ENCODE measurements at places on chromosomes 5 and 9.

GRCh38 chr9:137303893-137304382 lies 1.9 kb upstream of the NRARP start:
- no peak for DNase-seq

GRCh38 chr5:89418407-89419085 lies 535.6 kb upstream of the MEF2C start:
- no peak for DNase-seq

DNA sequence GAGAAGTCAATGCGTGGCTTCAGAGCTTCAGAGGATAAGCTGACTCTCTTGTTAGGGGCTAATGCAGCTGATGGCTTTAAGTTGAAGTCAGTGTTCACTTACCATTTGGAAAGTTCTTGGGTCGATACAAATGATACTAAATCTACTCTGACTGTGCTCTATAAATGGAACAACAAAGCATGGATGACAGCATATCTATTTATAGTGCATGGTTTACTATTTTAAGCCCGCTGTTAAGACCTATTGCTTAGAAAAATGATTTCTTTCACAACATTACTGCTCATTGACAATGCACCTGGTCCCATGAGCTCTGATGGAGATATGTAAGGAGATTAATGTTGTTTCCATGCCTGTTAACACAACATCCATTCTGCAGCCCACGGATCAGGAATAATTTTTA lies 435.7 kb downstream of the MAT2B start:
- DNase-seq, result no peak

- DNase-seq, result no peak
Measured at GRCh38 chr9:27673641-27674040, 100.4 kb upstream of the C9orf72 start.

- no peak for DNase-seq
Measured at GRCh38 chr5:130955041-130955440, 210.0 kb downstream of the HINT1 start.

- peak; percentile 21 for DNase-seq
Measured at GRCh38 chr5:87300744-87301143, 33.1 kb downstream of the RASA1 start.

GRCh38 chr5:30802961-30803705 lies 390.4 kb upstream of the CDH6 start:
- DNase-seq, result no peak

DNA sequence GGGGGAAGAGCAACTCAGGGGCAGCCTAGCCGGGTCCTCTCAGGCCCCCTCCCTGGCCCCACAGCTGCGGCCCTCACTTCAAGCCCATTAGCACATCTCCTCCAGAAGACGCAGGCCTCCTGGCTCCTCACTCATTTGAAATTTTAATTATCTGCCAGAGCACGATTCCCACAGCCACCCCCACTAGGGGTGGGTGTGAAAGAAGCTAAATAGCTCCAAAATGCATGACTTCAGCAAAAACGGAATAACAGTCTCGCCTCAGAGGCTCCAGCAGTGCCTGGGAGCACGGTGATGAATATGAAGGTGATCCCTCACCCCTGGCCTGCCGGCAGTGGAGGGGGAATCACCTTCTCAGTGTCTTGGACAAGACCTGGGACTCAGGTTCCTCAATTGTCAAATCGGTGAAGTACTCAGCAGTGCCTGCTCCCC lies 61.1 kb upstream of the HRH2 start:
- DNase-seq, result no peak

DNA sequence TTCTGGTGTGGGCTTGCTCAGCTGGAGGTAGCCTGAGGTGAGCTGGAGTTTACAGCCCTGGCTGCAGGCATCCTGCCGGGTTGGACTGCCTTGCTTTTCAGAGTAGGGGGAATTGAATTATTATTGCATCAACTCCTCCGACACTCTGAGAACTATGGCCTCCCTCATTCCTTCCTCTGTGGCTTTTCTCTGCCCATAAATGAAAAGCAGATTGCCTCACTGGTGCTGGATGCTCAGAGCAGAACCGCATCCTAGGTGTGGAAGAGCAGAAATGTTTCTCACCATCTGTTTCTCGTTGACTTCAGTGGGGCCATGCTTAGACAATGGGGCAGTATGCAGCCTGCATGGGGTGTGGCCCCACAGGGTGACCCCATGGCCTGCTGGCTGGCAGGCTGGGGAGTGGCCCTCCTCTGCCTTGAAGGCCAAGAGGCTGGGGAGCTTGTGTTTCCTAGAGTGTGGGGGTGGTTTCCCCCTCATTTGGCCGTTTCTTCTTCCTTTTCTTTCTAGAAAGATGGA lies 27.3 kb upstream of the TGFBI start:
- no peak for DNase-seq

DNA sequence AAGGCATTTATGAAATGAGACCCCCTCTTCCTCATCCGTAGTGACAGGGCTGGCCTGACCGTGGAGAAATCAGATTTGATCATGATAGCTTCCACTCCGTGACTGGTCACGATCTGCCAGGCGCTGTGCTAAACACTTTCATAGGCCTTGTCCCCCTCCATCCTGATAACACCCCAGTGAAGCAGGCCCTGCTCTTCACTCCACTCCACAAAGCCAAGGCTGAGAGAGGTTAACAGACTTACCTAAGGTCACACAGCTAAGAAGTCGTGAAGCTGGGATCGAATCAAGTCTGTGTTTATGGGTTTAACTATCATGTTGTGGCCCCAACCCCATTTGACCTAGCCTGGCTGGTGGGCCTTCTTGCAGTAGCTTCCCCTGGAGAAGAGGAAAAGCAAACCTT lies 53.3 kb upstream of the IL17B start:
- DNase-seq, result no peak

DNA sequence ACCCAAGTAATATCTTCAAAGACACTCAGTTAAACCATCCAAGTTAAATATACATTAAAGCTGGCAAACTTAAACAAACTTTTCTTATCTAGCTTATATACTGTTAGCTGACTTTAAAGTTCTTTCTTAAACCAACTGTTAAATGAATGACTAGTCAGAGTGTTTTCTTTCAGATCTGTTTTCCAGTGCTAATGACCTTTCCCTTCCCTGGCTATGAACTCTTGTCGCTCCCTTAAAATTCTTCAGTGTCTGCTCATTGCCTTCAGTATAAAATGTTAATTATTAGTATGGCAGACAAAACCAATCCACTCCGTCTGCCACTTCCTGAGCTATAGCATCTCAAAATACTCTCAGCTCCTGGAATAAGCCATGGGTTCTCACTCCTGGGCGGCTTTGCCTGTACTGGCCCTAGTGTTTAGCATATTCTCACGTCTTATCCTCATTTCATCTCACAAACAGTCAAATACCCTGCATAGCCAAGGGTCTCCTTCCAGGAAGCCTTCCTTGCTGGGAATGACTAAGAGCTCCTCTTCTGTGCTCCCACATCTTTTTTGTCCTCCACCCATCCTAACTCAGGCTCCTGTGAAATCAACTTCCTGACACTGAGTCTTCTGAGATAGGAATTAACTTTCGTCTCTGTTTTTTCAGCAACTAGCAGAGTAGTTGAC lies 87.7 kb downstream of the VCAN start:
- DNase-seq, result no peak

DNA sequence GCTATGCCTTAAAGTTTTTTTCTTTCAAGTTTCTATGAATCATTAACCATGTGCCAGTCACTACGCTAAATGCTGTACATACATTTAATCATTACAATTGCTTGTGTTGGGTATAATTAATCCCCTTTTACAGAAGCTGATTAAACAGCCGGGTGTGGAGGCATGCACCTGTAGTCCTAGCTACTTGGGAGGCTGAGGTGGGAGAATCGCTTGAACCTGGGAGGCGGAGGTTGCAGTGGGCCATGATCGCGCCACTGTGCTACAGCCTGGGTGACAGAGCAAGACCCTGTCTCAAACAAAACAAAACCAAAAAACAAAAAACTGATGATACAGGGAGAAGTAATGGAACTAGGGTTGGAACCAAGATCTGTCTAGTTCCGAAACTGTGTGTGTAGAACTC lies 1.2 kb upstream of the UBE2R2 start:
- DNase-seq, result no peak

- no peak for DNase-seq
Measured at GRCh38 chr9:79617395-79617794, 45.6 kb downstream of the TLE4 start.

DNA sequence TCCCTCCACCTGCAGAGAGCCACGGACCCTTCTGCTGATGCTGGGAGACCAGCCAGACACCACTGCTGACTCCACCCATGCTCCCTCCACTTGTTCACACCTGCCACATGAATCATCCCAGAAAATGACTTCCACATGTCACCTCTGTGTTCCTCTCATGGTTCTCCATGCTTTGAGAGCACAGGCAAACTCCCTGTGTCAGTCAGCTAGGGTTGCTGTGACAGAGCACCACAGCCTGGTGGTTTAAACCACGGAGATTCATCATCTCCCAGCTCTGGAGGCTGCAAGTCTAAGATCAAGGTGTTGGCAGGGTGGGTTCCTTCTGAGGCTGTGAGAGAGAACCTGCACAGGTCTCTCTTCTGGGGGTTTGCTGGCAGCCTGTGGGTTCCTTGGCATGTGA lies 381.4 kb downstream of the GADD45G start:
- no peak for DNase-seq

GRCh38 chr9:4486176-4486575 lies 4.1 kb upstream of the SLC1A1 start:
- DNase-seq, result no peak

GRCh38 chr5:65213921-65214525 lies 267.7 kb downstream of the ADAMTS6 start:
- DNase-seq, result no peak

DNA sequence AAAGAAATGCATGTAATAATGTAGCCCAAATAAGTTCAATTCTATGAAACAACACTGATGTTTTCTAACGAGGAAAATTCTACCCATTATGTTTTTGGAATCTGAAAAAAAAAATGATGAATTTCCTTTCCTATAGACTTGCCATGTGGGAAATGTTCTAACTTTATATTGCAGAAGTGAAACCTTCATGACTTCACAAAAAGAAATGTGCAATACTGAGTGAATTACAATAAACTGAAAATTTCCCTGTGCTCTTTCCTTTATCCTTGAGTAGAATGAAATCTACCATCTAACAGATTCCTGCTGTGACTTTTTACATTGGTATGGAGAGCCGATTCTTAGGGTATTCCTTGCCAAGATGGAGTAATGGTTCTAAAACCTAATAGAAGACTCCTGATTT lies 1622.5 kb downstream of the MAT2B start:
- no peak for DNase-seq

DNA sequence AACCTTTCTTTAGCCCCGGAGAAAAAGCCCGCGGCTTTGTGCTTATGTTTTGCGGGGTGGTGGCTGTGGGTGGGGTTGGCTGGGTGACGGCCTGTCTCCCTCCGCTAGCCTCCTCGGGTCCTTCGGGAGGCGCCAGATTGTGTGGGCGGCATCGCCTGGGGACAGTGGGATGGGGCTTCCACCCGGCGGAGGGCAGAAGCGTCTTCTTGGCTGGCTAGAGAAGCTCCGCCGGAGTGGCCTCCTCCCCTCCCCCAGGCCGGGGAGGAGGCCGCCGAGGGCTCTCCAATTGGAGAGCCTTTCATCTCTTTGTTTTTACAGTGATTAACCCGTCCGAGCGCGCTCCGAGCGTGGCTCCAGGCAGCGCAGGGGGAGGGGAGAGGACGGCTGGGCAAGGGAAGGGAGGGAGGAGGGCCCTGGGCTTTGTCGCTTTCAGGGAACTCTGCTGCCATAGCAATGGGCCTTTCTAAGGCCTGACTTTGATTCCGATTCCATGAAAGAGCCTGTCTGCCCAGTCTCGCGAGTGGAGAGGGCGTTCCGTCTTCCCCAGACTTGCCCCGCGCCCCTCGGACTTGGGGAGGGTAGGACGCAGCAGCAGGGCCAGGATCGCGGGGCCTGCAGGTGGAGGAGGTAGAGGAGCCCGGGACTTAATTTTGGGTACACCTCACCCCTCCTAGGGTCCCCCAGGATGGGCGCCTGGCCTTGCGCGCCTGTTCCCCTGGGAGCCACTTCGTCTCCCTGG lies 36.7 kb upstream of the TIFAB start:
- no peak for DNase-seq

GRCh38 chr5:150587856-150588595 lies 52.4 kb upstream of the SYNPO start:
- no peak for DNase-seq

- no peak for DNase-seq
Measured at GRCh38 chr5:132445640-132445923, 45.0 kb downstream of the IRF1 start.

DNA sequence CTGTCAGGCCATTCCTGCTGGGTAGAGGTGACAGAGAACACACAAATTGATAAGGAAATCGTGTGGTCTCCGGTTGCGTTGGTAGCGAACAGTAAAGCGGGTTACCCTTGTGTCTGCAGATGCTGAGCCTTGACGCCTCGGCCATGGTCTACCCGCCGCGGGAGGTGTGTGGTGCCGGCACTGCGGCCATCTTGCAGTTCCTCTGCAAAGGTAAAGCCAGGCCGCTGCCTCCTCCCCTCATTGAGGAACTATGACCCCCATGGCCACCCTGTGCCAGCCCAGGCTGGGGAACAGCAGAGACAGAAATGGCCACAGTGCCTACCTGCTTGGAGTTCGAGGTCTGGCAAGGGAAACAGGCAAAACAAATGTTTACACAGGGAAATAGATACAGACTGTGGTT lies 16.3 kb downstream of the LRSAM1 start:
- DNase-seq, result no peak

DNA sequence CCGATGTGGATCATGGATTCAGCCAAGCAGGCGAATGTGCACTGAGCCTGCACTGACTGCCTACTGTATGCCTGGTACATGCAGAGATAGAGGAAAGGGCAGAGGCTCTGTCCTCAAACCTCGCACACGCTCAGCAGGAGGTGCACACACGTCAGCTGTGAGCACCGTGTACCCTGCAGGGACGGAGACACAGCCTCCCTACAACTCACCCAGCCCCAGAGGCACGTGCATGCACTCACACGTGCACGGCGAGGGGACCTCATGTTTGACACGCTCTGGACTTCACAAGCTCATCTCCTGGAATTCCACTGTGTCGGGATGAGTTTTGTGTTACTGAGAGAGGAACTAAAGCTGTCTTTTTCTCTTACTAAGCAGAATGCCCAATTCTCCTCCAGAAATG lies 48.4 kb downstream of the IRX2 start:
- DNase-seq, result no peak

GRCh38 chr9:79616013-79616412 lies 44.2 kb downstream of the TLE4 start:
- DNase-seq, result no peak

- DNase-seq, result no peak
Measured at GRCh38 chr9:76677481-76678055, 86.7 kb upstream of the PCA3 start.

DNA sequence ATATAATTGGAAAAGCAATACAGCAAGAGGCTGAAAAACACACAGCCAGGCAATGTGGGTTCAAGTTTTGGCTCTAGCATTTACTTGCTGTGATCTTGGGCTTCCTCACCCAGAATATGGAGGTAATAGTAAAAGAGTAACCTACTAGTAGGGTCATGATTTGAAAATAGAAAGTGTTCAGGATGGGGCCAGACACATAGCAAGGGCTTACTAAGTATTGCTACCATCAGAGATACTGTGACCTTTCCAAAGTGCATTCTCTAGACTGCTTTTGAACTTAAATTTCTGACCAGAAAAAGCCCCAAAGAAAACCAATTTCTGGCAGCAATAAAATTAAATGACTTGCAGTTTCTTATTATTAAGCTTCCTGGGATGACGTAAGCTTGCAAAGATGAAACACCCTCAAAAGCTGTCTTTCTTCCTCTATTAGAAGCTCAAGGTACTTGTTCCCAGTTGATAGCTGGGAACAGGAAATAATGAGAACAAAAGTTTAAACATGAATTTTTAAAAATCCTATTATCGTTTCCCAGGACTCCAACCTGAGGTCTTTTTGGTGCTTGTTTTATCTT lies 20.3 kb downstream of the SLC45A2 start:
- DNase-seq, result no peak

GRCh38 chr5:96370976-96371375 lies 62.1 kb downstream of the PCSK1 start:
- DNase-seq, result no peak
